ENCODE measurements at places on chromosomes 2 and 18. TPM values are rescaled to one million over a fixed set of nuclear protein-coding genes. Genes with fewer than 3 reads are reported as not detected.

- DNase-seq, result no peak
These were observed 85.6 kb downstream of the CRIM1 start for GRCh38 chr2:36441065-36441625.

GRCh38 chr2:190333395-190333794, 10.0 kb upstream of the INPP1 start:
- DNase-seq, result no peak

The DSG4 gene
- total RNA-seq, result not detected

DNA sequence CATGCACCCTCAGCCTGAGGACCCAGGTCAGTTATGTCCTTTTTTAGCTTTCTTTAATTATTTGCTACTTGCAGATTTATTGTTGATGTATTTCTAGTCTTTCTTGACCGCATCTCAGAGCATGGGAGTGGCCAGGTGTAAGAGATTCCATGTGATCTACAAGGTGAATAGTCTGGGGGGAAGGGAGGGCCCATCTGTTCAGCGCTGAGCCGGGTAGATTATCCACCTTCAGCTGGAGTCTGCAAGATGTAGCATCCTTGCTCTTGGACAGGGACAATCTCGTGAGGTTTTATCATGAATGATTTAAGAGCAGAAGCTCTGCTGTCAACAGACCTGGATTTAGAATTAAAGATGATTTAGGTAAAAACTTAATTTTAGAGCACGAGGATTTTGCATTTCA, 12.0 kb upstream of the DGKD start:
- no peak for DNase-seq

- no peak for DNase-seq
These were observed 21.9 kb upstream of the ROCK2 start for GRCh38 chr2:11366326-11366741.

GRCh38 chr18:50114448-50114847, 80.5 kb downstream of the MYO5B start:
- no peak for DNase-seq

DNA sequence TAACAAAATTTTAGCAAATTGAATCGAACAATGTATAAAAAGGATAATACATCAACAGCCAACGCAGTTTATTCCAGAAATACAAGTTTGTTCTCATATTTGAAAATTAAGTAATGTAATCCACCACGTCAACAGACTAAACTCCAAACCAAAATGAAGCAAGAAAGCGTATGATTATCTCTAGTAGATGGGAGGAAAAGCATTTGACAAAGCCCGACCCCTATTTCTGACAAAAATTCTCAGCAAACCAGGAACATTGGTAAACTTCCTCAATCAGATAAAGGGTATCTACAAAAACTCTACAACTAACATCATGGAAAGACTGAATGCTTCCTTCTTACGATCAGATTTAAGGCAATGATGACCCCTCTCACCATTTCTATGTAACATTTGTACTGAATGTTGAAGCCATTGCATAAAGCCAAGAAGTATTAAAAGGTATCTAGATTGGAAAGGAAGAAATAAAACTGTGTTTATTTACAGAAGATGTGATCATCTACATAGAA, 34.3 kb upstream of the MYCN start:
- DNase-seq, result no peak

DNA sequence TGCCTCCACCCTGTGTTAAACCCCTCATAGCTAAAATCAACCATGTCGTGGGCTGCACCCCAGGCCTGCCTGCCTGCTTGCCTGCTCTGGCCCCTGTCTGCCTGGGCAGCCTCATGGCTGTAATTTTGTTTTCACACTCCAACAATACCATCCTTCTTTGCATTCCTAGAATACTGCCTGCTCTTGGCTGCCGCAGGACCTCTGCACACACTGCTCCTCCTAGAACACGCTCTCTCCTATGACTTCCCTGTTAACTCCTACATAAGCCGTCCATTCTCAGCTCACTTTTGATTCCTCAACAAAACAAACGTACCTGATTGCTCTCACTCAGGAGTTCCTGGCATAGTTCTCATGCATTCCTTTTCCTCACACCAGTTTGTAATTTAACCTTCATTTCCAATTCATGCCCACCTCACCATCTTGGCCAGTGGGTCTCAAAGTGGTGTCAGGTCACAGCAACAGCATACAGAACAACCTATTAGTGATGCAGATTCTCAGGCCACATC, 2.5 kb downstream of the UXS1 start:
- DNase-seq, result no peak

DNA sequence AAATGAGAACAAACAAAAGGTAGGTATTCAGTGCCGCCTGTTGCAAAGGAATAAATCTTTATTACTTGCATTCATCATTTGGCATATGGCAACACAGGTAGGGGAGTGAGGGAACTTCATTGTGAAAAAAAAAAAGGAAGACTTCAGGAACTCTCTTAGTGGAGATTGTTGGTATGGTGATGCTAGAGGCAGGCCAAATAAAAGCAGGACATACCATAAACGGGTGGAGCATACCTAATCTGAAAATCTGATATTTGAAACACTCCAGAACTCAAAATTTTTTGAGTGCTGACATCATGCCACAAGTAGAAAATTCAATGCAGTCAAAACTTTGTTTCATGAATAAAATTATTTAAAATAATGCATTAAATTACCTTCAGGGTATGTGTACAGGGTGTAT, 425.8 kb upstream of the SYT4 start:
- DNase-seq, result no peak

DNA sequence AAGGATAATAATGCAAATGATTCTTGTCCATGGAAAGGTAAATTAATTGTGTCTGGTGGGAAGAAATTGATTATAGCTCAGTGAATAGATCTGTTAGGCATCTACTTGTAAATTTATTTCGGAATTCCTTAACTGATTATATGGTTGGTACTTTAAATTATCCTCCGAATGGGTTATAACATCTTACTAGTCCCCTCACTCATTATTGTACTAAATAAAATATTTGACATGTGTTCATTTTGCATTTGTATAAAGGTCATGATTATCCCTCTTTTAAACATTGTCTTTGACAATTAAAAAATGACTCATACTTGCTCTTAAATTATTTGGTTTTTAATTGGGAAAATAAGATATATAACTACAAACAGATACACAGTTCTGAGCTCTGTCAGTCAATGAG, 47.4 kb downstream of the CAVIN2 start:
- no peak for DNase-seq

The SLC4A3 gene
- total RNA-seq, result 4.9 TPM

The CD8A gene
- total RNA-seq, result not detected

DNA sequence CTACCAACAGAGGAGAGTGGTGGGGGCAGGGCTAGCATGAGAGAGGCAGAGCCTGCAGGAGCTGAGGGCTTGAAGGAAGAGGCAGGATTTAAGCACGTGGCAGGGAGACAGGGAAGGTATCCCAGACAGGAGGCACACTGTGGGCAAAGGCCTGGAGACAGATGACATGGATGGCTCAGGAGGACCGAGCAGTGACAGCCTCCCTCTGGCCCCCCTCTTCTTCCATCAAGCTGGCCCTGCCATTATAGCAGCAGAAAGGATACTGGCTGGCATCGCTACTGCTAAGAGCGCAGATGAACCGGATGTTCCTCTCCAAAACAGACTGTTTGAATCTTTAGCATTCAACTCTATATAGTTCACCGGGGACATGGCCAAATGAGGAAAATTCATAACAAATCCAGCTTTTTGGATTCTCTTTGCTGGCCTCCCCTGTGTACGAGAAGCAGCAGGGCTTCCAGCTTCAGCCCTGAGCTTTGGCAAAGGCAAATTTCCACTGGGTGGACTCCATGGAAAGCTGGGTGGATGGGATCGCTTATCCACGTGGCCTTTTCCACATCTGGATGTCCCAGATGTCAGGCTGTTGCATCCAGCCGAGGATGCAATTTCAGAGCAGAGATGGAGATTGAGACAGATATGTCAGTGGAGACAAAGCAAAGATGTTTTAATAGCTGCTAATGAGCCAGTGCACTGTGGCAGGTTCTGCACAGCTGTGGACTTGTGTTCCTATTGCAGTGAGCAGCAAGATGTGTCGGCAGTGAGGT, 36.2 kb downstream of the CAPN13 start:
- DNase-seq, result no peak

The LYPD6B gene
- 1.6 TPM for total RNA-seq

The ASXL3 gene
- not detected for total RNA-seq

The PNPT1 gene
- 44.2 TPM for total RNA-seq

The AQP4 gene
- total RNA-seq, result not detected

- no peak for DNase-seq
These were observed 271.2 kb downstream of the EN1 start for GRCh38 chr2:118576109-118576855.

The RNF25 gene
- 29.2 TPM for total RNA-seq

DNA sequence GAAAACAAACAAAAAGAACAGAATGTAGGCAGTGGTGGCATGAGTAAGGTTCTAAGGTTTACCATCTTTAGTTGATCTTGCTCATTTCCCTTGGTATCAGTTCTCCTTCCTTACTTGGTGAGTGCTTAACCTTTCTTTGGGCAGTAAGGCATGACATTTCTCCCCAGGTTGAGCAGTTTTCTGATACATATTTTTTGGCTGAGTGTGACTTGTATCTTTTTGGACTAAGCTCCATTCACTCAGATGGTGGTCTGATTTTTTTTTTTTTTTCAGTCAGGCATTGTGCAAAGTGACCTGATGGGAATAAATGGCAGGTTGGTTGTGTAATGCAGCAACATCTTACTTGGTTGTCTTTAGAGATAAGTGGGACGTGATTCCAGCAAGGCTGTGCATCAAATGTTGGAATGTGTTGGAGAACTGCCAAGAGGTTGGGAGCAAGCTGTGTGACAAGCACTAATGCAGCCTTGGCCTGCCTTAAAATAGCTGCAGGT, 15.1 kb downstream of the SPTBN1 start:
- no peak for DNase-seq

The ST6GAL2 gene
- total RNA-seq, result not detected

DNA sequence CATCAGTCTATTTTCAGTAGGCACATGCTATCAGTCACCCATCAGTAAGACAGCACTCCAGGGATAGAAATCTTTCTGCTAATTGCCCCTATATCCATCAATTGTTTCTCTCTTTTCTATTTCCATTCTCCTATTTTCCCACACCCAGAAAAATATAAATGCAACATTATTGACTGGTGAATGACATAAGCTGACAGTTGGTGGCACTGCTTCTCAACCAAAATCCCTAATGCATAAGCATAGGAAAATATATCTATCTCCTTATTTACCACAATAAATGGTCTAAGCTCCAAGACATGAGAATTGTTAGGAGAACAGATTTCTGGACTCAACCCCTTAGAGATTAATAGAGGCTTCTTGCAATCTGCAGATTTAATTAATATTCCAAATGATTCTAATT, 64.0 kb upstream of the REG3A start:
- DNase-seq, result no peak

- DNase-seq, result no peak
These were observed 68.1 kb downstream of the ANKRD12 start for GRCh38 chr18:9204659-9205058.

The SERPINB10 gene
- total RNA-seq, result not detected

- no peak for DNase-seq
These were observed 148.6 kb downstream of the TWIST2 start for GRCh38 chr2:238996331-238997136.

DNA sequence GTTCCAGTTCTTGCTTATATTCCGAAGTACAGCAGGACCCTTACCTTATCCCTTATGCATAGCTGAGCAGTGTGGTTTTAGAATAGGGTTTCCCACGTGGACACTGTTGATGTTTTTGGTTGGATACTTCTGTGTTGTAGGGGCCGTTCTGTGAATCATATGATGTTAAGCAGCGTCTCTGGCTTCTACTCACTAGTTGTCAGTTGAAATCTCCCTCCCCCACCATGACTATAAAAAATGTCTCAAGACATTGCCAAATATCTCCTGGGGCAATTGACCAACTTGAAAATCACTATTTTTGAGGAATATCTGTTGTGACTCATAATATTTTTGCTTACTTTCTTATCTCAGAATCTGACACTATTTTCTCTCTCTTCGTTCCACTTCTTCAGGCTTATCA, 713.7 kb downstream of the TSN start:
- no peak for DNase-seq

- no peak for DNase-seq
These were observed 45.5 kb downstream of the RAB12 start for GRCh38 chr18:8654503-8655451.

GRCh38 chr2:134601264-134601663, 117.5 kb downstream of the TMEM163 start:
- no peak for DNase-seq

- DNase-seq, result peak; percentile 16
These were observed 492.4 kb downstream of the PLCL1 start for GRCh38 chr2:198296665-198297308.

The SMYD1 gene
- not detected for total RNA-seq

The DYSF gene
- 1.4 TPM for total RNA-seq

- DNase-seq, result no peak
These were observed 19.0 kb downstream of the NABP1 start for GRCh38 chr2:191696966-191697365.
